ENCODE measurements at places on chromosomes 11 and 22.

DNA sequence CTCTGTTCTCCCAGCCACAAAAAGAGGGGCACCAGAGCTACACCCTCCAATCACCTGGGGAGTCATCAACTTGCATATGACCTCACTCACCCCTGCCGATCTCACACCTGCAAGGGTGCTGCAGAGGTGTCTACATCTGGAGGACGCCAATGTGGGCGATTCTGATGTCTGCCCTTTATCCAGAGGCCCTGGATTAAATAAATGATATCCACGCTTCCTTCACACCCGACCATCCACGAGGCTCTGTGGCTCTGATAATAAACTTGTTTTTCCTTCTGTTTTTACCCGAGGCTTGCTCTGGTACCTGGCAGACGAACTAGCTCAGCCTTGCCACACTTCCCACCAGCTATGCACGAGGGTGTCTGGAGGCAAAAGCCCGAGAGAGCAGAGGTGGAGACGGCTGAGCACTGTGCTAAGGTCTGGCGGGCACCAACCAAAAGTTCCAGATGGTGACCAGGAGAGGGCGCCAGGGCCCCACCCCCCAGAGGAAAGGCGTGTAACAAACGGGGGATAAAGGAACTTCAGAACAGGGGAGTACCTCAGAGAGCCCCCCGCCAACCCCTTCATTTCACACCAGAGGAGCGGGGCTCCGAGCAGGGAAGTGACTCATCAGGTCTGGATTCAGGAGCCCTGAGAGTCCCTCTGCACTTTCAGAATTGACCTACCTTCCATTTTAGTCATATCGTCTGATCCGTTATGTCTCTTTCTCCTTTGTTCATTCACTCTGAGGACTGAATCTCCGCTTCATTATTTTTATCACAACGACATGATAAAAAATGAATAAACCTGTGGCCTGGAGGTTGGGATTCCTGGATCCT, 13.5 kb downstream of the SCN3B start:
- no peak for DNase-seq

- DNase-seq = no peak
These were observed 38.9 kb downstream of the OR10A6 start for GRCh38 chr11:7892059-7892699.

GRCh38 chr11:95297680-95298452, 66.9 kb upstream of the SESN3 start:
- DNase-seq = no peak

DNA sequence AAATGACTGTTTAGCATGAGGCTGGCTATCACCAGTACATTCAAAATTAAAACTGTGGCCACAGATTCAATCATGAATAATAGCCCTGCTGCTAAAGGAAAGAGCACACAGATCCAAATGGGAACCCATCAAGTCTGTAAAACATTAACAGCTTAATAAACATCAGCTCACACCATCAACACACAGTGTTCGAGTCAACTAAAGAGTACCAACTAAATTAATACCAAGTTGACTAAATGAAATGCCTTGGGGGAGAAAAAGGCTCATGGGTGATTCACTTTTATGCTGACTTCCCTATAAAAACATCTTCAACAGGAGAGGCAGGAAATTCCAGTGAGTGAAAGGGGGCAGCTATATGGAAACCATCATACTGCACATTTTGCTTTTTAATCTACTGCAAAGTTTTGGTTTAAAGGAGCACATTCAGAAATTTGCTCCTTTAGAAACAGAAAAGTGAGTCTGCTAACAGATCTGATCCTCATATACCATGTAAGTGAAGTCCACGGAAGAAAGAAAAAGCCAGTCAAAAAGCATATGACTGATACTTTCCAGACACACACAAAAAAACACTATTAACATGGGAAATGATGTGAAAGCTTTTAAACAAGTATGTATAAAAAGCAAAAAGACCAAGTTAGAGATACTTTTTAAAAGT, 16.3 kb downstream of the LGR4 start:
- no peak for DNase-seq

DNA sequence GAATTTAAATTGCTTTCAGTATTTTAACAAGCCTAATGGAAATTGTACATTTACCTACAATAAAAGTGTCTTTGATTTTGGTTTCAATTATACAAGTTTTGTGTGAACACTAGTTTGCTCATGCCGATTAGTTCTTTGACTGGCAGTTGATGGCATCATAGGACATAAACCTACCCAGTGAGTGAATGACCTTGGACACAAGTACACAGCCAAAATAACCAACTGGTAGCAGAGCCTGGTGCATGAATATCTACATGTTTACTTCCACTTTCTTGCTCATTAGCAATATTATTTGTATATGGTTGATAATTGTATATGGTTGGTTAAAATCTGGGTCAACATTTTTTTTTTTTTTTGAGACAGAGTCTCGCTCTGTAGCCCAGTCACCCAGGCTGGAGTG, 37.8 kb downstream of the STIM1 start:
- DNase-seq = no peak

- no peak for DNase-seq
These were observed 72.0 kb upstream of the SHISAL1 start for GRCh38 chr22:44384563-44385295.

- no peak for DNase-seq
These were observed 3.9 kb upstream of the PRG2 start for GRCh38 chr11:57394203-57394965.

DNA sequence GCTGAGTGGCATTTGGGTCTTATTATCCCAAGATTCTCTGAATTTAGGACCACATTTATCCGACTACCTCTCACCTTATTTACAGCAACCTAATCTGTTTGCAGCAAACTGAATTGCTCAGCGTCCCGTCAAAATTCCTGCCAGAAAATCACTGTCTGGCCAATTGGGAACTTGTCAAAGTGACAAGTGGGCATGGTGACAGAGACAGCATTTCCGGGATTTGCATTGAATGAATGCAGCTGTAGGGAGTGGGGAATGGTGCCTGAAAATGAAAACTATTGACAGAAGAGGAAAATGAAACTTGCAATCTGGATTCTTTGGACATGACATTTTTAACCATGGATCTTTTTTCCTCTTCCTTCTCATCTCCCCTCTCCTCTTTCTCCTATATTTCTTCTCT, 113.8 kb downstream of the NELL1 start:
- DNase-seq = no peak

GRCh38 chr22:47996446-47996857, 1234.0 kb downstream of the TBC1D22A start:
- DNase-seq = no peak

GRCh38 chr11:80748207-80748925, 1307.5 kb upstream of the TENM4 start:
- DNase-seq = no peak

GRCh38 chr11:84899134-84899533, 728.0 kb downstream of the DLG2 start:
- no peak for DNase-seq

DNA sequence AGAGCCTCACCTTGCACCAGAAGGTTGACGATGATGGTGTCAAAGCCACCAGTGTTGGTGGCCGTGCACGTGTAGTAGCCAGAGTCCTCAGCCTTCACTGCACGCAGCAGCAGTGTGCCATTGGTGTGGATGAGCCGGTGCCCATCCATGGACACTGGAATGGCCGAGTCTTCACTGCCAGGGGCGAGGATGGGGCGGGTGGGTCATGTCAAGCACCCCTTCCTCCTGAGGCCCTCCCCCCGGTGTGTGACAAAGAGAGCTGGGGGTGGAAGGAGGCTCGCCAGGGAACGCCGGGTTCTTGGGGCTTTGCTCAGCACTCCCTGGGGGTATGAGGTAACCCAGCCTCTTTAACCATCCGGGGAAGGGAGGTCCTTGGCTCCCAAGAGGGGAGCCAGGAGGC, 111.6 kb downstream of the CEP164 start:
- DNase-seq = no peak

DNA sequence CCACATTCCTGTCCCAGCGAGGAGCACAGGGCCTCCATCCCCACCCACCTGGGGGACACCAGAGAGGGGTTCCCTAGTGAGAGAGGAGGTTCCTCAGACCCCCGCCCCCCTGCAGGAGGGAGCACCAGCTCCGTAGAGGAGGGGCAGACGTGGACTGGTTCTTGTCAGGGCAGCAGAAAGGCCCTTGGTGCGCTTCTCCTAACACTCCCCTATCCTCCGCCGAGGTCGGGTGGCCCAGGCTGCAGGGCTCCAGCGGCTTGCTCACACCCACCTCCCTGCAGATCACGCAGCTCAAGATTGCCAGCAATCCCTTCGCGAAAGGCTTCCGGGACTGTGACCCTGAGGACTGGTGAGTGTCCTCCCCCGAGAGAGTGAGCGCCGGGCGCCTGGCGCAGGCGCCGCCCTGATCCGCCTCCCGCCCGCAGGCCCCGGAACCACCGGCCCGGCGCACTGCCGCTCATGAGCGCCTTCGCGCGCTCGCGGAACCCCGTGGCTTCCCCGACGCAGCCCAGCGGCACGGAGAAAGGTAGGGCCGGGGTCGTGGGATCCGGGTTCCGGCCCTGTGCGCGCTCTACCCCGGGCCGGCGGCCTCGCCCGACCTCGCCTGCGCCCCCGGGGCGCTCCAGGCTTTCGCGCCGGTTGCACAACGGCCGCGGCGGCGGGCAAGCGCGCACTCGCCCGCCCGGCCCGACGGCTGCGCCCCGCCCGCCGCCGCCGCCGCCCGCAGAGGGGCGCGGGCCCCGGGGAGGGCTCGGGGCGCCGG, 5.1 kb downstream of the TBX1 start:
- DNase-seq = no peak

GRCh38 chr11:124276081-124276480, 19.9 kb downstream of the OR8G5 start:
- no peak for DNase-seq

DNA sequence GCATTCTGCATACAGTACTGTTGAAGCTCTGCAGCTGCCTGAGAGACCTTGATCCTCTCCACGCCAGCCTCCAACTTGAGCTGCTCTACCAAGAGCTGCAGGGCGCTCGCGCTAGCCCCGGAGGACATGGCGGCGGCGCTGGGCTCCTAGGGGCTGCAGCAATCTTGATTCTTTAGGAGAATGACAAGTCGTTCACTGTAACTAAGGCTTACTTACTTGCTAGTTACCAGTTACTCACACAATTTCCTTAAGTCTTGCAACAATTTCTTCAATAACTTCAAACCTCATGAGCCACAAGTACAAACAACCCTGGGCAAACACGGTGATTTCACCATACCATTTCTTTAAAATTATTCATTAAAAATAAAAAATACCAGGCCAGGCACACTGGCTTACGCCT, 21.9 kb downstream of the SBF2 start:
- no peak for DNase-seq

- DNase-seq = peak; percentile 88
These were observed 5.2 kb upstream of the MB start for GRCh38 chr22:35622191-35622913.

- no peak for DNase-seq
These were observed 306.3 kb downstream of the CNTN5 start for GRCh38 chr11:99327066-99327465.

DNA sequence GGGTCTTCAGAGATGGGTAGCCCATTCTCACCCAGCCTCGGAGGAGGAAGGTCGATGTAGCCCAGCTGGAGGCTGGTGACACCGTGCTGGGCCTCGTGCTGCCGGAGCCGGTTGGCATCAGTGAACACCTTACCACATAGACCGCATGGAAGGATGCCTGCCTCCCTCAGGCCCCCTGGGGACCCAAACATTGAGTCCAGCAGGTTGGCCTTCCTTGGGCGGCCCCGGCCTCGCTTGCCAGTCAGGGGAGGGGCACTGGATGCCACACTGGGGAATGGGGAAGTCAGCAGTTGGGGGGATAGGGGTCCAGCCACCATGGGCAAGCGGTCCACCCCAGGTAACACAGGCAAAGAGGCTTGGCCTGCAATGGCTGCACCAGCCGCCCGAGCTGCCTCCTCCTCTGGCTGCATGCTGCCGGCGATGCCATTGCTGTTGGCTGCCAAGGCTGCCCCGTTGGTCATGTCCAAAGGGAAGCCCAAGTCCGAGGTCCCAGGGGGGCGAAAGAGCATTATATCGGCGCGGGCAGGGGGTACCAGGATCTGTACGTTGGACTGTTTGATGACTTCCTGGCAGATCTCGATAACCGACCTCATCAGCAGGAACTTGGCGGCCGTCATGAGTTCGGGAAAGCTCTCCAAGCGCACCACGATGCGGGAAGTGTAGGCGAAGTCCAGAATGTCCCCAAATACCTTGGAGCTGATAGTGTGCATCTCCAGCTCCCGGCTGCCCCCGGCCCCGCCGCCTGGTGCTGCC, 1.4 kb downstream of the PATZ1 start:
- DNase-seq = peak; percentile 65

GRCh38 chr11:46049325-46049897, 71.8 kb downstream of the PHF21A start:
- DNase-seq = no peak

DNA sequence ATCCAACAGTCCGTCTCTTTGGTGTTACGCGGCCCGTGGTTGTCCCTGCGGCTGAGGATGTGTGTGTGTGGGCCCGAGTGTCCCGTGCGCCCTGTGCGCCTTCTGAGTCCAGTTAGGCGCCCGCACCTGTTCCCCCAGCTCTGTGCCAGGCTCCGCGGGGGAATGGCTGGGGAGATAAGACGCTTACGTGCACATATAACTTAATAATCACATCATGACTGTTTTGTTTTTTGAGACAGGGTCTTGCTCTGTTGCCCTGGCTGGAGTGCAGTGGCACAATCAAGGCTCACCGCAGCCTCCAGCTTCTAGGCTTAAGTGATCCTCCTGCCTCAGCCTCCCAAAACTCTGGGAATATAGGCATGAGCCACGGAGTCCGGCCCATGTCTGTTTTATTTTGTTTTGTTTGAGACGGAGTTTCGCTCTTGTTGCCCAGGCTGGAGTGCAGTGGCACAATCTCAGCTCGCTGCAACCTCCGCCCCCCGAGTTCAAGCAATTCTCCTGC, 817 bp downstream of the ARL2 start:
- peak; percentile 12 for DNase-seq

DNA sequence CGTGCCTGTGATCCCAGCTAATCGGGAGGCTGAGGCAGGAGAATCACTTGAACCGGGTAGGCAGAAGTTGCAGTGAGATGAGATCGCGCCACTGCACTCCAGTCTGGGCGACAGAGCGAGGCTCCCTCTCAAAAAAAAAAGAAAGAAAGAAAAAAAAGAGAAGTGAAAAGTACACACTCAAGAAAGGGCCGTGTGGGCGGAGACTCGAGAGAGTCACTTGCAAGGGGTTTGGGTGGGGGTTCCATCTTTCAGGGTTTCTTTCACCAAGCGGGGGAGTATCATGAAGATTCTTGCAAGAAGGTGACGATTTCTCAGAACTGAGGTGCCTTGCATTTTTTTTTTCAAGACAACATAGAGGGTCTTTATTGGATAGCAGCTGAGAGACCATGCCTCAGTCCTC, 4.0 kb upstream of the IFITM5 start:
- DNase-seq = no peak

GRCh38 chr22:35072925-35073324, 7.0 kb downstream of the ISX start:
- DNase-seq = no peak

- DNase-seq = no peak
These were observed 31.0 kb downstream of the MED17 start for GRCh38 chr11:93814966-93815633.

GRCh38 chr11:78250099-78250498, 61.4 kb downstream of the USP35 start:
- no peak for DNase-seq

- DNase-seq = peak; percentile 89
These were observed 10.8 kb downstream of the LARGE2 start for GRCh38 chr11:45933131-45933831.
